Activated CD4-positive, alpha-beta T cell treated with anti-CD3 and anti-CD28 coated beads, Interleukin-2, amount 50 U/mL, for 4 hours (primary cell): ENCODE measurements at places on chromosomes 7 and 10.

GRCh38 chr10:44317856-44318255 is 67.0 kb downstream of the CXCL12 start:
- DNase-seq, result no peak

- no peak for DNase-seq
Measured at GRCh38 chr10:45585131-45585530, 87.4 kb downstream of the ZFAND4 start.

- DNase-seq, result no peak
Measured at GRCh38 chr10:63758080-63758479, 236.9 kb downstream of the REEP3 start.

DNA sequence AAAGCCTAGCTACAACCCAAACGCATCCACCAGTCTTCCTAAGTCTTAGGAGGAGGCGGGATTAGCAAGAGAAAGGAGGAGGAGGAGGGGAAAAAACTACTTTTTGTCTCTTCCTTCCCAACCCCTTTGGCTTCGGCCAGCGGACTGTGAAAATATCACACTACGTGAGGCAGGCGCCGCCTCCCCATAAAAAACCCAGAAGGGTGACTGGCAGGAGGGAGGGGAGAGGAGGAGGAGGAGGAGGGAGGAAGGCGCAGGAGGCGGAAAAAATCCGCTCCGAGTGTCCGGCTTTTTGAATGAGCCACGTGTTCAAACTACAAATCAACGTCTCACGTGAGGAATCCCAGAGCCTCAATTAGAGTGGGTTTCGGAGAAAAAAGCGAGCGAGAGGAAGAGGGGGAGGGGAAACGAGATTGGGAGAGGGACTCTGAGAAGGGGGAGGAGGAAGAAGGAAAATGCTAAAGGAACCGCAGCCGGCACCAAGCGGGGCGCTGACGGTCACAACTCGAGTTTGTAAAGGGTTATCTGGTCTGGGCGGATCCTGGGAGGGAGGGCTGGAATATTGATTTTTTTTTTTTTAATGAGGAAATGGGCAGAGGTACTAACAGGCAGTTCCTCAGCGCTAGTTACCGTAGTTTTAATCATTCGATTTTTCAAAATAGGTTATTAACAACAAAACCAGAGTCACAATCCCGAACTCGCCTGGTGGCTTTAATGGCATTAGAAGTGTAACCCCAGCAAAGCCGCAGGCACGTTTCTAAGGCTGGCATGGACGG is at the start of gene IGF2BP3:
TSS of gene IGF2BP3 (minus strand) at position 162 of the 776 bp plus-strand sequence. CDS start 381 bp downstream, outside the sequence.
- no peak for DNase-seq

DNA sequence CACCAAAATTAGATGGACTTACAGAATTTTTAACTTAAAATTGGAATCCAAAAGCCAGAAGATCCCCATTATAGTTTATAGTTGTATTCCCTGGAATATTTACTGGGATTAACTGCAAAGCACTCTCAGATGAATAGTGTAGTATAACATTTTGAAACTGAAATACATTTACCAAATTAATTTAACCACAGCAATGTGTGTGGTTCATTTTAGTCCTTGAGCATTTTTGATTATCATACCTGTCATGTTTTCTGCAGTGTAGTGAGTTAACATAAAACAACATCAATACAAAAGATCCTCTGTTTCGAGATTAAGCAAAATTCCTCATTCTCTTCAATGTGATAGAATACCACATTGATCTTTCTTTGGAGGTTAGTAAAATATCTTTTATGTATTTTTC is 3.7 kb downstream of the VIM start:
- DNase-seq, result no peak

DNA sequence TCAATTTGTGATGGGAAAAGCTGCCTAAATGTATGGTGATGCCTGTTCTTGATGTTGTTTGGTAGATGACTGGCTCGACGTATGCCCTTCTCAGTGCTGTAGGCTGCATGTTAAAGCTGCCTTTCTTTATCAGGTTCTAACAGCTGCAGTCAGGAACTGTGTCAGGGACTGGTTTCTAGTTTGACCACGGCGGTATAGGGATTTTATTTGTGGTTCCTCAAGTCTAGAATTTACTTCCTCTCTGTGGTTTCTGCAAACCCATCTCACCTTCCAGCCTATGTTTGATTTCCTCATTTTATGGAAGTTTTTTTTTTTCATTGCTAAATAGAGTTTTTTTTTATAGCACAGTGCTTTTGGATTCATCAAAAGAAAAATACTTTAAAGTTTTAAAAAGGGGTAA is 26.5 kb downstream of the LMTK2 start:
- DNase-seq, result no peak

DNA sequence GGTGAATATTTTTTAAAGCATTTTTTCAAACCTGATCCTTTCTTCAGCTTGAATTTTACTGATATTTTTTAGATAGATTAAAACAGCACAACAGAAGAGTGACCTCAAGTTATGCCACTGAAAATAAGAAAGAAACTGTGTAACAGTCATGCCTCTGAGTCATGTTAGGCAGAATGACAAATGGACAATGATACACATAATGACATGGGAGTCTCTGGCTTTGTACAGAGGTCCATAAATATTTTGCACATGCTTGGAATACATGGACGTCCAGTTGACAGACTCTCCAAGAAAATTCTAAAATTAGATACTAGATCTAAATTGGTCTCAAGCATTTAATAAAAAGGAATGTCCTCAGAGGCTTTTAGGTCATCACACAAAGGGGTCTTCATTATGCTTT is 21.9 kb upstream of the SEMA3A start:
- no peak for DNase-seq

- no peak for DNase-seq
Measured at GRCh38 chr10:22315455-22316285, 518 bp upstream of the COMMD3 start.
